Endothelial cell of umbilical vein (primary cell): ENCODE measurements at places on chromosomes 12 and 14.

DNA sequence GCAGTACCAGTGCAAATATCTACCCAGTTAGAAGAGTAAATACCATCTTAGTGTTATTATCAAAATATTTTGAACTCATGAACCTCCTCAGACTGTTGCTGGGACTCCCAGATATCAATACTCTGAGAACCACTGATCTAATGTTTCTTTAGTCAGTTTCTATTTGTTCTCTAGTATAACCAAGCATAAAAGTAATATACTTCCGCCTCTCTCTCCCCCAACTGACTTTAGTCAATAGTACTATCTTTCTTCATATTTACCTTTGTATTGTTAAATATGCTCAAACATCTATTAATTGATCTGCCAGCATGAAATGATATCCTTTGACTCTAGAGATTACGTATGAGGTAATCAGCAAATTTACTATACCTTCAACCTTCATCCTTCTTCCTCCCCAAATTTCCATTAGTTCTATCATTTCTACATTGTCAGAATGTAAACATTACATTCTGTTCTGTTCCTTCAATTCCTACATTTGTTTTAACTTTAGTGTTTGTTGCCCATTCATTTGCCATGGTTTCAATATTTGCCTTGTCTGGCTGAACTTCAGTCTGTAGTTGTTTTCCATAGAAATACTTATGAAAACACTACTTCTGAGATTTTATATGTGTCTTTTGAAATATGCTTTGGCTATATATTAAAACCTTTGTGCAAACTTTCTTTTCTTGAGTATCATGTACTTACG, 192.5 kb upstream of the PDE3A start:
- no peak for DNase-seq

DNA sequence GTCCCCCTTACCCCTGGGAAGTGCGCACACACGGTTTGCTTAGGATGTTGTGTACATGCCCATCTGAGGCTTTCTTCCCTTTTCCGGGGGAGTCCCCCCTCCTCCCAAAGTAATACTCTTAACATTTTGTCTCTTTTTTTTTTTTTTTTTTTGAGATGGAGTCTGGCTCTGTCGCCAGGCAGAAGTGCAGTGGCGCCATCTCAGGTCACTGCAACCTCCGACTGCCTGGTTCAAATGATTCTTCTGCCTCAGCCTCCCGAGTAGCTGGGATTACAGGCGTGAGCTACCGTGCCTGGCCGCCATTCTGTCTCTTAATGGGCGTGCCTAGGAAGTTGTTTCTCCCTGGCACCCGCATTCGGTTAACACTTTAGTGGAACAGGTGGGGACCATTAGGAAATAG, 4.5 kb upstream of the GMFB start:
- DNase-seq: no peak

DNA sequence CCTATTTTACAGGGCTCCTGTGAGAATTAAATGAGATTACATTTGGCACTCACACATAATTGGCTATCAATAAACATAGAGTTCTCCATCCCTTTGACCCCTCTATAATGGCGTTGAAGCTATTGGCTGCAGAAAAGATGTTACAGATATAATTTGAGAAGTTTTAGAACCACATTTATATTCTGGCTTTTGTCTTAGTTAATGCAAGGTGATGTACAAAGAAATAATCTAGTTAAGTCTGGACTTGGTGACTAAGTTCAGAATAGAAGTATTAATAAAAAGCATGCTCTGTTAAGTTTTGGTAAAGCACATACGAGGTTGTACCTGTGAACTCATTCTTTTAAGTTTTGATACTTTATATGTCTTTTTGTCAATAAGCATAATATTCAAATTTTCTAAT, 187.1 kb upstream of the HMGA2 start:
- DNase-seq: no peak

DNA sequence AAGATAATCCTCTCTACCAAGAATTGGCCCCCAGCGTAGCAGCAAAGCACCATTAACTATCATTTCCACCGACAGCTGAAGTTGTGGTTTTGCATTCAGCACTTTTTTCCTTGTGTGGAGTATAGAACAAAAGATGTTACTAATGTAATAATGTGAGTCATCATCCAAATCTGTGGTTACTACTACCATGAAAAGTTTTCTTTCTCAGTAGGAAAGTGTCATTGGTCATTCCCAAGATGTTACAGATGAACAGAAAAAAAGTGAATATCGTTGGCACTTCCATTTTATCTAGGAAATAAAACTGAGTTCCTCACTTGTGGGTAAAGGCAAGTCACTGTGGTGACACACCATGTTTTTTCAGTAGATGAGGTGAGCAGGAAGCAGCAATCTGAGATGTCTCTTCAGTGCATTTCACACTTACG, 30.3 kb upstream of the IFNG start:
- no peak for DNase-seq

- DNase-seq: no peak
Measured at GRCh38 chr14:53670701-53671100, 285.9 kb downstream of the BMP4 start.

DNA sequence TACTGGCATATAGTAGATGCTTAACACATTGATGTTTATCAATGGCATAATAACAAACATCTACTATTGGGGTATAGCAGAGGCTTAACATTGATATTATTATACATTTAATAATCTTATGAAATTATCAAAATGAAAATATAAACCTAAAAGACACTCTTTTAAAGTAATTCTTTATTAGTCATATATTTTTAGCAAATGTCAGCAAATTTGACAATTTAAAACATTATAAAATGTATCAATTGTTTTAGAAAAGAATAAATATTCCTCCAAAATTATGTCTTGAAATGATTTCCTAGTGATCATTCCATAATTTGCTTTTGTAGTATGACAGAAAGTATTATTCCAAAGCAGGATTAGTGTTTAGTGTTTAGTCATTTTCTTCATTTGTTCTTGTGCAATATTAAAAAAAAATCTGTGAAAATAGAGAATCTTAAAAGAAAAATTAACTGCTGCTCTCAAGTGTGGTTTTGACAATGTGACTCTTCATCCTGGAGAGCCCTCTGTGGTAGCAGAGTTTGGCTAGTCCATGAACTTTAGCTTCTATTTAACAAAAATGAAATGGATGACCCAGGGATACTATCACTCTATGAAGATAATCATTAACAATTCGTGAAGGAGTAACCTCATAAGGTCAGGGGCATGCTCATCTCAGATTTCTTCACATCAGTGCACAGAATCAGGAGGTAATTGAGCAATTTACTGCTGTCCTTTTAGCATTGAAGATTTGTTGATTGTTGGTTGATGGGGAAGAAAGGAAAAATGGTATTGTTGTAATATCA, 1018.5 kb downstream of the LRFN5 start:
- DNase-seq: no peak

DNA sequence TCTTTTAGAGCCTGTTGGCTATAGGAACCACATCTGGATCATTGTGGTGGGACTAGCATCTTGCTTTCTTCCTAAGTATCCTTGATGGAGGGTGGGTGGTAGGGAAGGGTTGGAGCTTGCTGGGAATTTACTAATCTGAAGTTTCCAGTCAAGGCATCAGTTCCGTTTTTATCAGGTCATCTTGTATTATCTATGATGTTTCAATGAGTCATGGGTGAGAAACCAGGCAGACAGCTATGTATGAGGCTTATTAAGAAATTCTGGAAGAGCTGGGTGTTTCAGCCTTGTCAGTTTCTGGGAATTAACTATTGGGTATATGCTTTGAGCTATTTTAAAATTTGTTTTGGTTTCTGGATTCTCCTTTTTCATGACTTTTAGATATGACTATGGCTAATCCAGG, 11.3 kb downstream of the TSFM start:
- peak; percentile 19 for DNase-seq

DNA sequence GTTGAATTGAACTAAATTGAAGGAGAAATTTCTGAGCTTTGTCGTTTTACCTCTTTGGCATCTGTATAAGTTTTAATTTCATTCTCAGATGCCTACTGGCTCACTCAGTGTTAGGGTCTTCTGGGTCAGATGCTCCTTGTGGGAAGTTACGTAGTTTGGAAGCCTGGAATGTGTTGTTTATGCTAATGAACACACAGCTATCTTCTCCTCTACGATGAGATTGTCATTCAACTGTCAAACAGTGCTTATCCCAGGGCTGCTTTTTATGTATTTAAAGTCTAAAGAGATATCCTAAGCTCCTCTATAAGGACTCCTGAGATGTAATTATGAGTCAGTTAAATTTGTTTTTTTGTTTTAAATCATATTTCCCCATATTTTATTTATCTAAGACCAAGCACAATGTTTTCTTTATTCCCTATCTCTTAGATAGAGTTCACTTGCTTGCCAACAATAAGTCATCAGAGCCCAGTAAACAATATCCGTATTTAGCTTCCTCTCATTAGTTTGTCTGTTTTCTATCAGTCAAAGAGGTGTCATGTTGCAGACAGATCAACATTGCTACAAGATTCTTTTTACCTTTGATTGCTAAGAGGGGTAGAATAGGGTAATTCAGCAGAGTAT, 368.0 kb upstream of the PDE3A start:
- peak; percentile 68 for DNase-seq
